RCC 7860 (cell line): ENCODE measurements at places on chromosomes 4 and X.
A peak's percentile ranks its signal among the peaks of the same experiment; 100 is the strongest.

DNA sequence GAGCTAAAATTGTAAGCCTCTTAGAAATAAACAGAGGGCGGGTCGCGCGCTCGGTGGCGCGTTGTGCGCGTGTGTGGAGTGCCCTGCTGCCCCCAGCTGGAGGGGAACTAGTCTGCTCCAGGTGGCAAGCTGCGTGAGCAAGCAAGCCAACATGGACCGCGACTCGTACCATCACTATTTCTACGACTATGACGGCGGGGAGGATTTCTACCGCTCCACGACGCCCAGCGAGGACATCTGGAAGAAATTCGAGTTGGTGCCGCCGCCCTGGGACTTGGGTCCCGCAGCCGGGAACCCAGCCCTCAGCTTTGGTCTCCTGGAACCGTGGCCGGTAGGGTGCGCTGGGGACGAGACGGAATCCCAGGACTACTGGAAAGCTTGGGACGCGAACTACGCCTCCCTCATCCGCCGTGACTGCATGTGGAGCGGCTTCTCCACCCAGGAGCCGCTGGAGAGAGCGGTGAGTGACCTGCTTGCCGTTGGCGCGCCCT is 66.1 kb downstream of the DNAAF6 start:
- DNase-seq: no peak

- DNase-seq: no peak
Measured at GRCh38 chr4:1291996-1292702, 2.5 kb downstream of the MAEA start.

- peak; percentile 78 for DNase-seq
Measured at GRCh38 chr4:76208005-76208765, 5.4 kb downstream of the SCARB2 start.

- no peak for DNase-seq
Measured at GRCh38 chrX:72102760-72103159, 29.0 kb downstream of the RTL5 start.

GRCh38 chr4:153706519-153706918 is 22.4 kb downstream of the TLR2 start:
- DNase-seq: no peak
